ENCODE measurements at places on chromosomes 2 and 18. TPM values are rescaled to one million over a fixed set of nuclear protein-coding genes. Genes with fewer than 3 reads are reported as not detected.

DNA sequence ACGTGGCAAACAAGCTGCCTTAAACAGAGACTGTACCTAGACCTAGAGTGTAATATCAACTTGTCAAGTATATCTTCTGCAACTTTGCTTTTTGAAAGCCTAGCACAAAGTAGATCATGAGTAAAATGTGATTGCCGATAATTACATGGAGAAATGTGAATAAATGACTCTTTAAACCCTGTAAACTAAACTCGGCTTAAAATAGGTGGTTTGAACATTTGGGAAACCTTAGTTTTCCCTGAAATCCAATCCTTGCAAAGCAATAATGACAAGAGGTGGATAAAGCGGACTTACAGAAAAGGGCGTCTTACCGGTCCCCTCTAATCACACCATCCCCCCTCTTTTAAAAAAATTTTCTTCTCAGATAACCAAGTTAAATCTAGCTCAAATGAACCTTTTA, 549 bp upstream of the PSMD14 start:
- no peak for DNase-seq

DNA sequence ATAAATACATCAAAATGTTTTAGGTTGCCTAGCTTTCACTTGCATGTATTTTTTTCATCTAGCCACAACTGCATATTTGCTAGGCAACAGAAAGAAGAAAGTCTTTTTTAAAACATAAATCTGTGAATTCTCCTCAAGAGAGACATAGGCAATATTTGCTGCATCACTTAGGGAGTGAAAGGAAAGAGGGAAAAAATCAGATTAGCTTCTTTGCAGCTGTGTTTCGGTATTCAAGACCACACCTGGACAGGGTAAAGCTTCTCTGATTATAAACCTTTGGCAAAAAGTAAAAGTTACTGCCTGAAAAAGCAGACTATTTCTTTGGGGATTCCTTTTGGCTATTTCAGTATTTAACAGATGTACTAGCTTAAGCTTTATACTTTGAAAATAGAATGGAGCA, 280.9 kb upstream of the ZSWIM2 start:
- no peak for DNase-seq

DNA sequence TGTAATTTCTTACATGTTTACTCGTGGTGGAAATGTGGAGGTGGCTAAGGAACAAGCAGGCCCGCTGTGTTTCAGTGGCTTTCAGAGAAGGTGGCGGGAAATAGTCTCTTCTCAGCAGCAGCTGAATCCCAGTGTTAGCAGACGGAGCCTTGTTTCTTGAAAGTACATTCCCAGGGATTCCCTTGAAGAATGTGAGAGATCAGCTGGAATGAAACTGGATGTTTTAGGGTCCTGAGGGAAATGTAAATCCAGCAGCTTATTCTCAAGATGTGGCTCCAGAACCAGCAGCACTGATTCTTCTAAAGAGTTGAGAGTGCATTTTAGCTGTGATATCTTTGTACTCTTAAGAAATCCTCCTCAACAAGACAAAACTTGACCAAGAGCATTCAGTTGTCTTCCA, 59.1 kb downstream of the CDC42EP3 start:
- no peak for DNase-seq

DNA sequence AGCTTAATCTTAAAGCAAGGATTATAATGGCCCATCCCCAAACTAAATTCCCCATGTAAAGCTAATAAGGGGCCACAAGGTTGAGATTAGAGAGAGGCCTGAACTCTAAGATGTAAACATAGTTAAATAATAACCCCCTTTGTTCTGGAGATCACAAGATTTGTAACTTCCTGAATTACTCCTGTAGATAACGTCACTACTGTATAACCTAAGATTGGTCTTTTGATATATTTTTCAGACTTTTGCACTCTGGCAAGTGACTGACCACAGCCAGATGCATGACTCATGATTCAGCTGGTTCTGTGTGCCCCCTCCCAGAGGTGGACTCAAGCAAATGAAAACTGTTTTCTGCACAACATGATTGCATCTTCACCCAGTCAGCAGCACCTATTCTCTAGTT, 686.0 kb upstream of the DDX18 start:
- no peak for DNase-seq

Gene DSG4
- total RNA-seq: not detected

Gene ITGA6
- total RNA-seq: 87.0 TPM

Data from epithelial cell of proximal tubule (primary cell).